ENCODE measurements at places on chromosomes 3 and 15.

DNA sequence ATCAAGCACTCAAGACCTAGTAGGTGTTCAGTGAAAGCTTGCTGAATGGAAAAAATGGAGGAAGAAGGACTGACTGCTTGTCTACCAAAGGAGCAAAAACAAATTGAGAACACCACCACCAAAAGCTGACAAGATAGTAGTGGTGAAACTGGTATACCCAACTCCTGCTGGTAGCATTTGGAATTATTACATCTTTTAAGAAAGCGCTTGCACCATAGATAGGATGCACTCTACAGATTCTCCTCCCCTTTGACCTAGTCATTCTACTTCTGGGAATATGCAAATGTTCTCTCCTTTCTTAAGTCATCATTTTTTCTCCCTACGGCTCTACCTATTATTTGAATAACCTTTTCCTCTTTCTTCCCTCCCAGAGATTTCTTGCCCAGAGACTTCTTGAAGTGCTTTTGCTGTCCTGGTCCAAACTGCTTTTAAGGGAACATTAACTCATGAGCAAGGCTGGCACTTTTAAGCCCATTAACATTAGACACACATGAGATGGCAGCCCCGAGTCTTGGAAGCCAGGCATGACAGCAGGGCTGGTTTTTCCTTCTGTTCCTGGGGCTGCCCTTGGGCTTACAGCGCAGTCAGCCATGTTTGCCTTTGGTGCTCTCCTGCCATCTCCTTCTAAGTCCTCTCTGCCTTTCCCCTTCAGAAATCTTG is 75.0 kb upstream of the TLE3 start:
- no peak for DNase-seq

- DNase-seq: no peak
Measured at GRCh38 chr3:5485427-5485826, 297.9 kb downstream of the EDEM1 start.

- DNase-seq: no peak
Measured at GRCh38 chr3:50502584-50503423, 630 bp downstream of the CACNA2D2 start.

- no peak for DNase-seq
Measured at GRCh38 chr3:101542957-101543356, 18.7 kb upstream of the TRMT10C start.

DNA sequence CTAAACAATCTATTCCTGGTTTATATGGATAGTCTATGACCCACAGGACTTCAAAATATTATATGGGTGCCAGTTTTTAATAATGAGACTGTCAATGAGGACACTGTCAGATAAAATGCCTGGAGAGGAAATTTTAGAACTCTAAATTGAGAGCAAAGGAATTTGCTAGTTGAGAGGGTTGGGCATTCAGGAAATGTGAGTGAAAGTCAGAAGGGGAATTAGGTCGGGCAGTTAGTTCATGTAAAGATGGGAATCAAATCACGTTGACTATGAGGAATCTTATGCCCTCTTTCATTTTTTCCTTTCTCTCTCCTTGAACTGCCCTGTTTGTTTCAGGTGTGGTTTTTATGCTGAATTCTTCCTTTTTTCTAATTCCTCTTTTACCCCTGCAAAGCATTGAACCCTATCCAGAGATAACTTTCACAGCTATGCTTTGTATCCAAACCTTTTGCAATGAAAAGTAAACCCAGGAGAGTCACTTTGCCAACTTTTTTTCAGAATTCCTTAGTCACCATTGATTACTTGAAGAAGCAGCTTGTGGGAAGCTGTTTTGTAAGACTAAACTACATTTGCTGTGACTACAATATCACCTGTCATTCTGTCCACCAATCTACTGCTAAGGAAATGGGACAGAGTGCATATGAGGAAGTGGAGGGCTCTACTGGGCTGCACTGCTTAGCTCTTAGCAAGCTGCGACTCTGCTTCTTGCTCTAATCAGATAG is 27.8 kb downstream of the CHP1 start:
- DNase-seq: no peak

GRCh38 chr15:84400017-84400740 is 164.6 kb downstream of the GOLGA6L4 start:
- no peak for DNase-seq

GRCh38 chr3:142724682-142725356 is 985 bp downstream of the TRPC1 start:
- DNase-seq: no peak

DNA sequence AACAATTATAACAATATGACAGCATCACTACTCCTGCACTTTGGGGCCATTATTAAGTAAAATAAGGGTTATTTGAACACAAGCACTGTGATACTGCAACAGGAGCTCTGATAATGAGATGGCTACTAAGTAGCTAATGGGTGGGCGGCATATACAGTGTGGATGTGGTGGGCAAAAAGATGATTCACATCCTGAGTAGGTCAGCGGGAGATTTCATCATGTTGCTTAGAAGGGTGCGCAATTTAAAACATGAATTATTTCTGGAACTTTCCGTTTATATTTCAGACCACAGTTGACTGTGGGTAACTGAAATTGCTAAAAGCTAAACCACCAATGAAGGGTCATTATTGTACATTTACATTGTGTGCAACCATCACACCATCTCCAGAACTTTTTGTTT is 42.3 kb downstream of the FBXO22 start:
- no peak for DNase-seq

DNA sequence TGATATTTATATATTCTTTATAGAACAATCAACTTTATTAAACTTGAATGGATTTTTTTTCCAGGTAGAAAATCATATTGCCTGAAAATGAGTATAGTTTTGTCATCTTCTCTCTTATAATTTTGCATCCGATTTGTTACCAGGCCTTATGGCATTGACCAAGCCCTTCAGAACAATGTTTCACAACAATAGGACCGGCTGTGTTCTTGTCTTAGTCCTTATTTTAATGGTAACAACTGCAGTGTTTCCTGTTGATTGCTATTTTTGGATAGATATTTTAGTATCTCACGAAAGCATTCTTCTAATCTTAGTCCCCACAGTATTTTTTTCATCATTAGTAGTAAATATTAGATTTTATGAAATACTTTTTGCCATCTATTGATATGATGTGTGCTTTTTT is 88.1 kb upstream of the ANKRD34C start:
- DNase-seq: no peak

- no peak for DNase-seq
Measured at GRCh38 chr15:33132722-33133345, 61.7 kb downstream of the FMN1 start.

- DNase-seq: no peak
Measured at GRCh38 chr15:27479296-27480140, 508.5 kb downstream of the GABRG3 start.

DNA sequence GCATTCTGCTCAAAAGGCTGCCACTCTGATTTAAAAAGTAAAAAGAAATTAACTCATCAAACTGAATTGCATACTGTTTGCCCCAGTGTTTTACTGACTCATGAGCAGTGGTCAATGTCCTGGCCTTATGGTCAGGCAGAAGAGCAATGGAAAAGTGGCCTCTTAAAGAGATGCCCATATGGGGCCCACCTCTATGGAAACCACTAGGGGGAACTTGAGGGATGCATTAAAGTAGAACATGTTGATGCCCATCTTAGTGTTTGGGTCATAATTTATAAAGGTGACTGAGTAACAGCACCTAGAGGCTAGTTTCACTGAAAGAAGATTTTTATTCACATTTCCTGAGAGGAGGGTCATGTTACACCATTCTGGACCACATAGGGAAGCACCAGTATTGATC is 66.5 kb upstream of the RNU6-1 start:
- no peak for DNase-seq

- no peak for DNase-seq
Measured at GRCh38 chr3:34207806-34208205, 409.4 kb downstream of the PDCD6IP start.

DNA sequence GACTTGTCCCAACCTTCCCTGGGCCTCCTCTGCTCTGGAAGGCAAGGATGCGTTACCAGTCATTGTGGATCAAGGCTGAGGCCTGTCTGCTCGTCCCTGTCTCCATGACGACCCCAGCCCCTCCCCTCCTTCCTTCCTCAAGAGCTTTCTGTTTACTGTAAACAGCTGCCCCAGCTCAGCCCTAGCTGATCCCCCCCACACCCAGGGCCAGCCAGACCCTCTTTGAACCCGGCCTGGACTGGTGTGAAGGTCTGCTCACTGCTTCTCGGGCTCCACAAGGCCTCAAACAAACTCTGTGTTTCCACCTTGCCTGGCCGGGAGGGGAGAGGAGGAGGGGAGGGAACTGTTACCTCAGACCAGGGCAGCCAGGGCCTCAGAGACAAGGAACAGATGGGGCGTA is 16.9 kb downstream of the VPS18 start:
- DNase-seq: no peak

DNA sequence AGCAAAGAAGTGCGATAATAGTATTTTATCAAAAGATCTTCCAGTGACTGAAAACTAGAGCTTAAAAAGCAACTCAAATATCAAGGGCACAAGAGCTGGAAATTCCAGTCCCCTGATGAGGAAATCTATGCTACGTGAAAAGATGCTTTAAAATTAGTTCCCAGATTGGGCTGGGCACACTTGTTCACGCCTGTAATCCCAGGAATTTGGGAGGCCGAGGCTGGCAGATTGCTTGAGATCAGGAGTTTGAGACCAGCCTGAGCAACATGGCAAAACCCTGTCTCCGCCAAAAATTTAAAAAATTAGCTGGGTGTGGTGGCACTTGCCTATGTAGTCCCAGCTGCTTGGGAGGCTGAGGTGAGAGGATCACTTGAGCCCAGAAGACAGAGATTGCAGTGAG is 138.8 kb downstream of the SEMA6D start:
- no peak for DNase-seq

DNA sequence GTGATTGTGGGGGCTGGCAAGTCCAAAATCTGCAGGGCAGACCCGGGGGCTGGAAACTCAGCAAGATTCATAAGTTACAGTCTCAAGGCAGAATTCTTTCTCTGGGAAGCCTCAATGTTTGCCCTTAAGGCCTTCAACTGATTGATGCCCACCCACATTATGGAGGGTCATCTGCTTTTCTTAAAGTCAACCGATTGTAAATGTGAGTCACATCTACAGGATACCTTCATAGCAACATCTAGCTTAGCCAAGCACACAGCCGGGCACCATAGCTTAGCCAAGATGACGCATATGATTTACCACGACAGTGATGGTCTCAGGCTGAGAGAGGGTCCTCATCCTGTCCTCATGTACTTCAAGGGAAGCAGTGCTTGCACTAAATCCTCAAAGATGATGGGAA is 43.5 kb downstream of the IDH2 start:
- DNase-seq: no peak

DNA sequence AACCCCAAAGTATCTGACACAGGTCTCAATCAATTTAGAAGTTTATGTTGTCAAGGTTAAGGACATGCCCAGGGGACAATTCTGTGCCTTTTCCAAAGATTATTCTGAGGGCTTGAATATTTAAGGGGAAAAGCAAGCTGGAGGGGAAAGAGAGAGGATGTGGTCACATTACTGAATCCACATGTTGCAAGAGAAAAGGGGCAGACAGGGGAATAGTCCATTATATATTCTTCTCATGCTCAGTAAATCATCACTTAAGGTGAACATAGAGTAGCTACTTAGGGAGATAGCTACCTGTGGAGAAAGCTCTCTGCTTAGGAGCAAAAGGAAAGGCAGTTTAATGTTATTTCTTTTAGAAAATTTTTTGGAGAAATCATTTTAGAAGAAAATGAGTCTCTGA is 751.6 kb downstream of the SI start:
- DNase-seq: no peak

DNA sequence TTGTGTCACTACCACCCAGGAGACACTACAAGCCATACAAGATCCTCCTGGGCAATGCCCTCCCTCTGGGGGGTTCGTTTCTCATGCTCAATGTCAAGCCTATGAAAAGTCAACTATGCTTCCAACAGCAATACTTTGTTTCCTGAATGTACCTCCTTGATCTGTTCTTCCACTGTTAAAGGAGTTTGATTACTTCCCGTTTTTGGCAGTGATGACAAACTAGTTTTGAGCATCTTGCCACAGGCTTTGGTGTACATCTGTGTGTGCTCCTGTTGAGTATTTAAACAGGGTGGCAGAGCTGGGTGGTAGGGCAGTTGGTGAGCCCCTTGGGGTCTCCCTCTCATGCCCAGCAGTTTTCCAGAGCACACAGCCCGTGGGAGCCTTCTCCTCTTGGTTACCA is 81.4 kb downstream of the IL12A start:
- no peak for DNase-seq

- DNase-seq: no peak
Measured at GRCh38 chr15:91022832-91023129, 387 bp upstream of the VPS33B start.
